Ureter (tissue), 1 donor: ENCODE measurements at places on chromosomes 4 and X. TPM values are rescaled to one million over a fixed set of nuclear protein-coding genes. Genes with fewer than 3 reads are reported as not detected.

Gene NUP62CL
- total RNA-seq = 2.7 TPM

GRCh38 chrX:56783450-56783831, 54.4 kb downstream of the NBDY start:
- DNase-seq = peak; percentile 87

DNA sequence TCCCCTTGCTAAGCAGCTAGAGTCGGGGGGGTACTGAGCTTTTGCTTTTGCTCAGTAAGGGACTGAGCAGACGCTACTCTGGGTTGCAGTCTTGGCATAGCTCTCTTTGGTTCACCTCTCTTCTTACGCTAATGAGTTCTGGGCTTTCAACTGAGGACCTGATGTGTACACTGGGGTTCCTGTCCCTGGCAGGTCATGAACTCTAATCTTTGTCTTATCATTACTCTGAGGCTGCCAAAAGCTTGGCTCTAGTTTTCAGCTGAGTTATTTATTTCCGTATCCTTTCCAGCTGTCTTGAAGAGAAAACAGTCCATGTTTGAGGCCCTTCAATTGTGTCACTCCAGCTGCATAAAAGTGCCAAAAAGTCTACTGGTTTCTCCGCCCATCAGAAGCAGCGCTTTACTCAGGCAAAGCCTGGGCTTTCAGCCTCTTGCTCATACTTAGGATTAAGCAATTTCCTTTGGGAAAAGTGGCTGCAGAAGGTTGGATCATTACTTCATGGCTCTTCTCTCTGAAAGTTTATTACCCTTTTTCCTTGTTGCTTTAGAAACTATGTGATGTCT, 121.0 kb upstream of the STOX2 start:
- DNase-seq = no peak

GRCh38 chr4:108126806-108127205, 41.9 kb downstream of the LEF1 start:
- no peak for DNase-seq
